ENCODE measurements at places on chromosomes 5 and 9.

GRCh38 chr5:140978260-140978659 is 12.0 kb downstream of the PCDHAC2 start:
- DNase-seq: no peak

GRCh38 chr5:93079046-93079445 is 502.0 kb downstream of the NR2F1-AS1 start:
- no peak for DNase-seq

DNA sequence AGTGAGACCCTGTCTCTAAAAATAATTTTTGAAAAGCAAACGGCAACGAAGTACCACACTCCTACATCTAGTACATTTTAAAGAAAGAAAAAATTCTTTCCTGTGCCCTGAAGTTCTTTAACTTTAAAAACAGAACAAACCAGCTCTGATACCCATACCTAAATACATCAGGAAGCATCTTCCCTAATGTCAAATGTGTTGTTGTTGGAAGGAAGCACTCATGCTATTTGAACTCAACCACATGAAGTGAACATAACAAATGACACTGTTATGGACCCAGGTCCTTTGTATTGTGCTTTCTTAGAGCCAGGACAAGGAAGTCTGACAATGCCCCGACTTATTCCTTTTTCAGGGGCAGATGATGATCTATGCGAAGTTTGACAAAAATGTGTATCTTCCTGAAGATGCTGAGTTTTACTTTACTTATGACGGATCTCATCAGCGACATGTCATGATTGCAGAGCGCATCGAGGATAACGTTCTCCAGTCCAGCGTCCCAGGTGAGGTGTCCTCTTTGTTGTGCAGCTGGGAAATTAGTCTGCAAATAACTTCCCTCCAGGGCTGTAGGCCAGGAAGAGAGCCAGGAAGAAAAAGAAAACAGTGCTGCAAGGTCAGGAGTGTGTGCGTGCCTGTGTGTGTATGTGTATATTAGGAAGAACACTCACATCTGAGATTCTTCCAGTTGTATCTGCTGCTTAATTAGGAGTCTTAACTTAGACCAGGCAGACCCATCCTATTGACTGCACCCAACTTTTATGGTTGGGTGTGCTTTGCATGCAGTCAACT is 123.7 kb downstream of the ARHGEF28 start:
- no peak for DNase-seq

DNA sequence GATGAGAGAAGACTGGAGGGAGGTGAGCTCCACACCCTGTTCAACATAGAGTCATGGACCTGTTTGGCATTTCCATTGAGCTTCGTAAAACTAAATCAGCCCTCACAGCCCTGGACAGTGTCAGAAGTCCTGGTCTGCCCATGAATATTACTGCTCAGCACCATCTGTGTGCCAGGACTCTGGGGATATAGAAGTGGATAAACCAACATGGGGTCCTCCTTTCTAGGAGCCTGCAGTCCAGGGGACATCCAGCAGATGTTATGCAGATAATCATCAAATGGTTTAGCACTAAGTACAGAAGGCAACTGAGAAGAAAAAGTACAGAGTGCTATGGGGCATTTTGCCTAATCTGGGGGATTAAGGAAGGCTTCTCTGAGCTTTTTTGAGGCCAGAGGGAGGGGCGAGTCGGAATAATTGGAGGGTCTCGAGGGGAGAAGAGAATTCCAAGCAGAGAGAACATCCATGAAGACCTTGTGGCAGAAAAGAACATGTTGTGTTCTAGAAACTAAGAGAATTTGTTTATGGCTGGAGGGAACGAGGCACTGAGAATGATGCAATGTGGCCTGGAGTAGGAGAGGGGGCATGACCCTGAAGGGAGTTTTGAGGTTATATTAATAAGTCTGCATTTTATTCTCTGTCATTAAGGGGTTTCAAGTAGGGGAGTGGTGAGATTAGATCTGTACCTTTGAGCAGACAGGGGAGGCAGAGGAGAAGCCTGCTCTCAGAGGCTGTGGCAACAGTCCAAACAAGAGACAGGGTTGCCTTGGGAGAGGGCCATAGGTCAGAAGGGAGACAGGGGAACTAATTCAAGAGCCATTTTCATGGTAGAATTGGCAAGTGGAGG is 63.5 kb upstream of the SLC2A8 start:
- no peak for DNase-seq

GRCh38 chr5:176731506-176732160 is 78.7 kb upstream of the UNC5A start:
- no peak for DNase-seq

GRCh38 chr5:11239261-11240015 is 478.4 kb upstream of the DAP start:
- no peak for DNase-seq

DNA sequence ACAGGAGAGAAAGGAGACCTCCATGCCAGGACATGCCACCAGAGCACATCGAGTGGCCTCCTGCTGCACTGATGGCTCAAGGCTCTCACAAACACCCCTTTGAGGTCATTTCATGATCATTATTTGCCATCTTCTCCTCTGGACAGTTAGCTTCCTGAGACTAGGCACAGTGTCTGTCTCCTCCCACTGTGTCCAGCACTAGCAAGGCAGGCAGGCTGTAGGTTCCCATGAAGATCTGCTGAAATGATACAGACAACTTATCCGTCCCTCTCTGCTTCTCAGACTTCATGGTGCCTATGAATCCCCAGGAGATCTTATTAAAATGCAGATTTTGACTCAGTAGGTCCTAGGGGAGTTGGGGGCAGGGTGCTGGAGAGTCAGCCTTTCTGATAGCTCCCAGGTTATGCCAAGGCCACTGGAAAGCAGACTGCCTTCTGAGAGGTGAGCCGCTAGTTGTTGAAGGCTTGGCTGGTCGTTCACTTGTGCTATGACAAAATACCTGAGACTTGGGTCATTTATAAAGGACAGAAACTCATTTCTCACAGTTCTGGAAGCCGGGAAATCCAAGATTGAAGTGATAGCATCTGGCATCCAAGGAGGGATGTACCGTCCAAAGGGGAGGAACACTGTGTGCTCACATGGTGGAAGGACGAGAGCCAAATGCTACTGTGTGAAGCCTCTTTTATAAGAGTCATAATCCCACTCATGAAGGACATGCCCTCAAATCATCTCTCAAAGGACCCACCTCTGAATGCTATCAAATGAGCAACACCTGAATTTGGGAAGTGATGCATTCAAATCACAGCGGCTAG is 183.4 kb downstream of the SPOCK1 start:
- no peak for DNase-seq

DNA sequence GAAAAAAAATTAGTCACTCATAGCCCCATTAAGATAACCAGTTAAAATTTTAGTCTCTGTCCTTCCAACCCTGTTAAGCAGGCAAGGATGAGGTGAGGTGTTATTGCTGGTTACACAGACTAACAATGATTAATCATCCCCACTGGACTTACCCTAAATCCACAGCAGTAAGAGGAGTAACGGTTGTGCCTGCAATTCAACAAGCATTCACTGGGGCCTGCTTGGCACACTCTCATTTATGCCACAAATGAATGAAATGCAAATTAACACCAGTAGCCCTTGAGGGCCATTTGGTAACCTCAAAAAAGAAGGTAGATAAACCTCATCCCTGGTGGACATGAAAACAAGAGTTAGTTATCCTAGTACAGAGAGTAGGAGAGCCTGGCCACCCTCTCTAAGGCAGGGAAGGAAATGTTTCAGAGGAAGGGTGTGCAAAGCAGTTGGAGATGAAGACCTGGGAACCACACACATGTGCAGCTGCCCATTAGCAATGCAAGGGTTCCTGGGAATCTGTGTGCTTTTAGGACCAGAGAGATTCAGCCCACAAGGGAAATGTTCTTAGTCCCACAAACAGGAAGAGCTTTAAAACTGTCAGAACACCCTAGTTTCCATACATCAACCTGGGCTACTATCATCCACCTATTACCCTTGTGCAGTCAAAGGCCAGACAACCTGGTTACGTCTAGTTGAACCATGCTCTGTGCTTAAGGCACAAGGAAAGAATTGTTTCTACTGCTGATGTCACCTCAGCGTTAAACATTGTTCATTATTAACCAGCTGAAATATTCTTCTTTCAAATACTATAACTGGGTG is 7.7 kb downstream of the LHFPL2 start:
- DNase-seq: no peak

- no peak for DNase-seq
Observed at GRCh38 chr5:139474890-139475791, 4.3 kb downstream of the SMIM33 start.

DNA sequence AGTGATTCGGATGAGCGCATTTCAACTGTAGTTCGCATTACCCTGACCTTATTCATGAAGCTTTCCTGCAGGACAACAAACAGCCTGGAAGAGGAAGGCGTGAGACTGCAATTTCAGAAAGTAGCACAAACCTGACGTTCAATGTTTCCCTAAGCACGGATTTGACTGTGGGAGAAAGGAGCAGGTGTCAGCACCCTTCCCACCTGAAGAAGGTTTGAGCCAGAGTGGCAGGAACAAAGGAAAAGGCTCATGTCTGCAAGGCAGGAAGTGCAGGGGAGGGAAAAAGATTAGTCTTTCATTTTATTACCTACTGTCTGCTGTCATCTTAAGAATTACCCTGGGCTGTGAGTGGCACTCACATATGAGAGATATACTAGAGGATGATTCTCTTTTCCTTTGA is 114.0 kb downstream of the MED10 start:
- DNase-seq: no peak

DNA sequence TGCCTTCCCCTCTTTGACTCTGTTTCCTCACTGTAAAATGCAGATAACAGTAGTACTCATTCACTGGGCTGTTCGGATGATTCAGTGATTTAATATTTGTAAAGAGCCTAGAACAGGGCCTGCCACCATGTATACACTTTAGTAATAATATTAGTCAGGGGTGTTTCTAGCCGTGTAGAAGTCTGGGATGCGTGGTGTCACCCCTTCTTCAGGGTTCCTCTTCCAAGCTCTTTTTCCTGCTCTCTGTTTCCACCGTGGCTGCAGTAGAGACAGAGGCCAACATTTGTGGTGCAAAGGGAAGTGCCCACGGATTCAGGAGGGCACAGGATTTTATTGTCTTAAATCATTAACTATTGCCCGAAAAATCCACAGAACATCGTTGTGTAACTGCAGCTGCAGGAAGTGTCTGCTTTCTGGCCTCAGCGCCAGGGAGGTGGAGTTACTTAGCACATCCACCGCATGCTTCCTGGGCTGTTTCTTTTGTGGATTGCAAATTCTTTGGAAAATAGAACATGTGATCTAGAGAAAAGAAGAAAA is 61.7 kb downstream of the TRIO start:
- no peak for DNase-seq

- peak; percentile 34 for DNase-seq
Observed at GRCh38 chr9:93059011-93059714, 662 bp downstream of the SUSD3 start.

DNA sequence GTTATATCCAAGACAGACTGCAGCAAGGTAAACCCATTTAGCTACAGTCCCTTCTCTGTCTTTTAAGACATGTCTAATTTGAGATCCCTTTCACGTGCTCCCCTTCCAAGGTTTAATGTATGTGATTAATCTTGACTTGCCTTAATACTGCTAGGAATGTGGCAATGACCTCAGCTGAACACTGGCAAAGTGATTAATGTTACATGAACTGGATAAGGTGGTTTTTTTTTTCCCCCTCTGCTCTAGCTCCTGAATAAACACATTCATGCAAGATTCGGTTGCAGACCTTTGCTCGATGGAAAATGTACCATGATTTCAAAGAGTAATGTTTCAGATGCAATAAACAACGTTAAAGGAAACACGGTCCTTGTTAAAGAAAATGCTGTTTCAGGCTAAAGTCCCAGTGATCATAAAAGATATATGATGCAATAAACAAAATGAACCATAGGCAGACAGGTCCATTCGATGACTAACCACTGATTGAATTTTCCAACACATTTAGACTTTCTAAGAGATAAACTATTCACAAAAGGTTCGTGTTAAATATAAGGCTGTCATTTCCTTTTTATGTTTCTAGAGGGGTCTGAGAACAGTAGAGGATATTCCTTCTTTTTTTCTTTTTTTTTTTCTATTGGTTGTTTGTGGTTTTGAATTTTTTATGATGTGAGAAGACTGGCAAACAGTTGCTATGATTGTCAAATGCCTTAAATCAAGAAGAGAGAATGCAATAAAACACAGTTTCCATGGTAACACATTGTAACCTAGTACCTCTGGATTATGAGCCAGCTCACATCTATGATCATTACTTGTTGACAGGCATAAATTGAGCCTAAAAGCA is 44.7 kb upstream of the ZNF608 start:
- no peak for DNase-seq

DNA sequence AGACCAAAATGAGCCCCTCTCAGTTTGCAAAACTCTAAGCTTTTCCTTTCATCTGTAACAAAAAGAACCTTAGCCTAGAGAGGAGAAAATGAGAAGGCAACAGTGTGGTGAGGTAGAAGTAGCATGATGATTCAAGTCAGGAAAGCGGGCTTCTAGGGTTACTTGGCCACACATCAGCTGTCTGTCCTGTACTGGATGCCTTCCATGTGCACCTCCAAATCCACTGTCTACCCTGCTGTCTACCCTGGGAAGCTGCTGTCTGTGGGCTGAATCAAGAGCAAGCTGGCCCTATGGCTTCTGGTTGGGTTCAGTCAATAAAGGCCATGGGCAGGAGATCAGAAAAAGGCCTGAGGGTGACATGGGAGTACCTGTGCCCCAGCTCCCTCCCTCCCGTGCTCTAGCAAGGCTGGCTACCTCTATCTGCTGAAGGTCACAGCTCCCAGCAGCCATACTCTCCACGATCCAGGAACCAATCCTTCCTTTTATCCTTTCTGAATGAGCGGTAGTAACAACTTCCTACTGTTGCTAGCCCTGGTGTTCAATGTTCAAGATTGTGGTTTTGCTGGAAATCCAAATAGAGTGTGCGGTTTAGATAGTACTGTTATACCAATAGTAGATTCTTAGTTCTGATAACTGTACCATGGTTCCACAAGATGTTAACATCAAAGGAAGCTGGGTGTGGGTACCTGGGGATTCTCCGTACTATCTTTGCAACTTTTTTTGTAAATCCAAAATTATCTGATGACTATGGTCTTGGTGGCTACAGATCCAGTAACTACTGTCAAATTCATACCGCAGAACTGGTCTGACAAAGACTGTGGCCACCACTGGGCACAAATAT is 191.0 kb downstream of the ESM1 start:
- no peak for DNase-seq

DNA sequence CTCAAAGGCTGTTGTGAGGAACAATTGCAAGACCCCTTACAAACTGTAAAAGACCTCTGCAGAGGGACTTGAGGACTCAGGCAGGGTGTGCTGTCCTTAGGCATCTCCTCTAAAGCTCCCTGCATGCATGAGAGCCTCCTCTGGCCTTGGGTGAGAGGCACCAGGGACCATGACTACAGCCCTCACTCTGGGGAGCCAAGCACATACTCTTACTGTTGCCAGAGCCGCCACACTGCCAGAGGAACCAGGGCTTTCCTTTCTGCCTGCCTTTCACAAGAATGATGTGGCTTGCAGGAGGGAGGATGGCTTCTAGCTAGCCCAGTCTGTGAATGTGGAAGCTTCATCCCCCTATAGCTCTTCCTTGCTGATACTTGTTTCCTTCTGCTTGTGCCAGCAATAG is 5.9 kb downstream of the IGFBPL1 start:
- DNase-seq: no peak

- DNase-seq: no peak
Observed at GRCh38 chr5:117326997-117327396, 752.4 kb upstream of the SEMA6A start.
